Jurkat, Clone E6-1 (cell line): ENCODE measurements at places on chromosomes 6 and 20.

DNA sequence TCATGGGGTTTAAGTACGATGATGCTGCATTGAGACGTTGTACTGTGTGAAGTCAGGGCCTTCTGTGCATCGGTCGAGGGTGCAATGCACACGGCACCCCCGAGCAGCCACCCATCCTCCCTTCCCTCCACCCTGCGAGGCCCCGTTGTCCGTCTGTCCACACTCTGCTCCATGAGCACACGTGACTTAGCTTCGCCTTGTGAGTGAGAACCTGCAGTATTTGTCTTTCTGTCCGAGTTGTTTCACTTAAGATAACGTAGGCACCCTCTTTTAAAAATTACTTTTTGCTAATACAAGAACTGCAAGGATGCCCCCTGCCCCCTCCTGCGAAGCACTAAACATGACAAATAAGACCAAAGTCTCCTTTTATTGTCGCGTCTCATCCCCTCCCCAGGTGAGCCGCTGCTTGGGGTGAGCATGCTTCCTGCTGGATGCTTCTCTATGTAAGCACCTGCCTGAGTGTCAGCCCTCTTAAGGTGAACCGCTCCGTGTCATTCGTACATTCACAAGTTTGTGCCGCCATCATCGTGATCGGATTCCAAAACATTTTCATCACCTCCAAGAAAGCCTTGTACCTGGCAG, 3.6 kb upstream of the RBBP8NL start:
- DNase-seq = no peak

DNA sequence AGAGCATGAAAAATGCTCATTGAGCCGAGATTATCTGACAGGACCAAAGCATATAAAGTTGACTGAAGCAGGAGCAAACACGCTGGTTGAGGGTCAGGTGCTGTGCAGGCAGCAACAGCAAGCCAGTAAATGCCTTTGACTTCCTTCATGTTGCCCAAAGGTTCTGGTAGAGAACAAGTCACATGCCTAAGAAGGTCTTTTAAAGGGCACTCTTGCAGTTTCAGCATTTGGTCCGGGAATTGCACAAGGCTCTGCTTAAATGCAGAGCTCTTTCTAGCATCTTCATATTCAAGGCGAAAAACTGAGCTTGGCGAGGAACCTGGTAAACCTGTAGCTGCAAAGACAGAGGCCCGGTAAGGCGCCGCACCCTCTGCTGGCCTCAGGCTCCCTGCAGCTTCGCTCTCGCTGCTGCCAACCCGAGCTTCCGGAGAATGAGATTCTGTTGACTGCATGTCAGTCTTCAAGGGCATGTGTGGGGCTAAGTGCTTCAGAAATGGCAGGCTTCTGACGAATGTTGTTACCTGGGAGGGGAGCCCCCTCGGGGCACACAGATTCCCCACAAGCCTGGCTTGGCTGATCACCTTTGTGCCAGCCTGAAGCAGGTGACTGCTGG, 205.2 kb downstream of the KIF16B start:
- no peak for DNase-seq

DNA sequence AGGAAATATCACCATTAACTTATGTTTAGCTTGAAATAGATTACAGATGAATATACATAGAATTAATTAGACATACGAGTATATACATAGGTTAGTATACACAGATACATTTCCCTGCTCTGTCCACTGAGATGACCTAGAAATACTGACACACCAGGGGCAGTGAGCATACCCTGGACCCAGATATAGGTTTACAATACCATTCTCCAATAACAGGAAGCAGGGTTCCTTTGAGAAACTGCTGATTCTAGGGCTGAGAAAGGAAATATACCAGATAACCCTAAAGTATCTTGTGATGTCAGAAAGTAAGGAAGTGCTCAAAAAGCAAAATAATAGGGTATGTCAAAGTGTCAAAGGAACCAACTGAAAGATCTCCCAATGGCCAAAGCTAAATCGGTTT, 322.5 kb downstream of the HAO1 start:
- no peak for DNase-seq

DNA sequence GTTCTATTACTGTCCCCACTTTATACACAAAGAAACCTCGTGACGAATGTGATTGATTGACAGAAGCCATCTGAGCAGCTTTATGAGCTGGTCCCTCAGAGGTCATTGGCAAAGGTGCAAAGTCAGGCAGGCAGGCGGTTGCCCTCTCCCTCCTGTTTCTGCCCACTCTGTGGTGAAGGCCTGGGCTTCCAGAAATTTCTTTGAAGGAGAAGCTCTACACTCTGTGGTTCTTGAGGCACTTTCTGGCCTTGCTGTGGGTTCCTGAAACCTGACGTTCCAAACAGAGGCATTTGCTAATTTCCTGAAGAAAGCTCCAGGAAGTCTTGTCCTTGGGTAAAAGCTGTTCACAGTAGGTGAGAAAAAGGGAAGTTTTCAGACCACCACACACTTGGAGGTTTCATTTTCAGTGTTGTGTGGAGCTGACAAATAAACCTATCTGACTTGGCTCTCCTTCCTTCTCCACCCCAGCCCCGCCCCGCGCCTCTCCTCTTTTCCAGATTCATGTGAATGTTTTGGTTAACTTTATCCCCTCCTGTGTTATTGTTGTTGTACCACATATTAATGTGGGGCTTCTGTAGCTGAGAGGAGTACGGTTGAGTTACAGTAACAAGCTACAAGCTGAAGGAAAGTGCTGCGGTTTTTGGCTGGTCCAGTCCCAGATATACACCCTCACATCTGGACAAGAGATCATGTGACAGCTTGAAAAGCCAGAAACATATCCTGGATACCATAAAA, 274.1 kb downstream of the CLIC5 start:
- DNase-seq = no peak

DNA sequence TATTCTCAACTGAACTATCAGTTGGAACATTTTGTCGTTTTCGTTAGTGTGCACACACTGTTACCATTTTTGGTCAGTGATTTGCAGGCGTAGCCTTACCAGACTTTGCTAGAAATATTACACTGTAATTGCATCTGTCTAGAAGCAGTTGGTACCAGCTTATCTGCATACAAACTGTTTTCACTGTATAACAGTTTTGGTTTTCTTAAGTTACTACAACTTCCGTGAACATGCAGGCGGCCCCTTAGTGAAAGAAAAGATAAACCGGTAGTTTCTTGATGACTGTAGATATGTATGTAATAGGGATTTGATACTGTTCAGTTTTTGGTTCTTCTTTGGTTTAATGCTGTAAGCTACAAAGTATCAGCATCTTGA, 1.3 kb downstream of the DSTN start:
- DNase-seq = no peak

- no peak for DNase-seq
These were observed 241 bp upstream of the CFAP206 start for GRCh38 chr6:87407561-87407900.

DNA sequence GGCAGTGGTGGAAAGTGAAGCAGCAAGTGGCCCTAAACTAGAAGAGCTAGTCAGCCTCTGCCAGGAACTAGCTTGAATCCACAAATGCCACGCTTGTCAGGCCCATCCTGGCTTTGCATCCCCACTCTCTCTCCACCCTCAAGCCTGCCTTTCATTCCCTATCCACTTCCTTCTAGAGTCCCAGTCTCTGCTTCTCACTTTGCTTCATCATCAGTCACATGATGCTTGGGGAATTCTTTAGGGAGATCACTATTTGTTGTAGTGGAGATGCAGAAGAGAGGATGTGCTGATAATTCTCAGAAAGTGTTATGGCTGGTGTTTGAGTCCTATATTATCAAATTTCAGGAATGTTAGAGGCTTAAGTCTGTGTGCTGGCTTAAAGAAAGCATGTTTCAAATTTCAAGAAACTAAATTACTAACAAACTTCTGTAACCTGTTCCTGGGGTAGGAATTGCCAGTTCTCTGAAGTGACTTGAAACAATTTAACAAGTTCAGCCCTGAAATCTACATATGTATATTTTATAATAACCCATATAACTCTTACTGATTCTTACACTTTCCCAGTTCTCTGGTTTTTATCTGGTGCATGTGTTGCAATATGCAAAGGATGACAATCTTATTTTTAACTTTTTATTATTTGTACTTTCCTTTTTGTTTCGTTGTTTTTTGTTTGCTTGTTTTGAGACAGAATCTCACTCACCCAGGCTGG, 7.5 kb downstream of the TRIM39 start:
- DNase-seq = no peak

GRCh38 chr20:58712806-58713731, 20.5 kb downstream of the NPEPL1 start:
- DNase-seq = no peak

DNA sequence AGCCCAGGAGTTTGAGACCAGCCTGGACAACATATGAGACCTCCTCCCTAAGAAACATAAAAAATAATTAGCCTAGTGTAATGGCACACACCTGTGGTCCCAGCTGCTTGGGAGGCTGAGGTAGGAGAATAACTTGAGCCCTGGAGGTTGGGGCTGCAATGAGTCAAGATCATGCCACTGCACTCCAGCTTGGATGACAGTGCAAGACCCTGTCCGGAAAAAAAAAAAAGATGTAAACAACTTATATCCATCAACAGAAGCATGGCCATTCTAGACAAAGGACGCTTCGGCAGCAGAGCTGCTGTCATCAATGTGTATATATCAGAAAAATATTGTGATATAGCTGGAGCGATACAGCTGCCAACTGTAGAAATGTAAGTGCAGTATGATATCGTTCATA, 59.6 kb upstream of the ARID1B start:
- DNase-seq = no peak

DNA sequence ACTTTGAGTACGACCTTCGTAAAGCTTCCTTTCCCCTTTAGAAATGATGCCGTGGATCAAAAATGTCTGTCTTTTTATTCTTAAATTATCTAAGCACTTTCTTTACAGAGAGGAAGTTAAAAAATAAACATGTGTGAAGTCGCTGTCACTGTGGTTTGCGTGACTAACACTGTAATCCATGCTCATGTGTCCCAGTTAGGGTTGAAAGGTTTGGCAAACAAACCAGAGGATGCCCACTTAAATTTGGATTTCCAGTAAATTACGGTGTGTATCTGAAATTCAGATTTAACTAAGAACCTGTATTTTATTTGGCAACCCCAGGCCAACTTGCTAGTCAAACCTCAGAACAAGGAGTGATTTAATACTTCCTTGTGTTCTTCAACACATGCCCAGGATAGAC, 21.1 kb downstream of the HLA-DRB1 start:
- DNase-seq = no peak

- DNase-seq = no peak
These were observed 66.3 kb downstream of the NOL4L start for GRCh38 chr20:32518593-32519380.

- DNase-seq = no peak
These were observed 973 bp downstream of the UBD start for GRCh38 chr6:29558439-29559079.

- DNase-seq = no peak
These were observed 644.2 kb upstream of the GJE1 start for GRCh38 chr6:141488488-141488887.

DNA sequence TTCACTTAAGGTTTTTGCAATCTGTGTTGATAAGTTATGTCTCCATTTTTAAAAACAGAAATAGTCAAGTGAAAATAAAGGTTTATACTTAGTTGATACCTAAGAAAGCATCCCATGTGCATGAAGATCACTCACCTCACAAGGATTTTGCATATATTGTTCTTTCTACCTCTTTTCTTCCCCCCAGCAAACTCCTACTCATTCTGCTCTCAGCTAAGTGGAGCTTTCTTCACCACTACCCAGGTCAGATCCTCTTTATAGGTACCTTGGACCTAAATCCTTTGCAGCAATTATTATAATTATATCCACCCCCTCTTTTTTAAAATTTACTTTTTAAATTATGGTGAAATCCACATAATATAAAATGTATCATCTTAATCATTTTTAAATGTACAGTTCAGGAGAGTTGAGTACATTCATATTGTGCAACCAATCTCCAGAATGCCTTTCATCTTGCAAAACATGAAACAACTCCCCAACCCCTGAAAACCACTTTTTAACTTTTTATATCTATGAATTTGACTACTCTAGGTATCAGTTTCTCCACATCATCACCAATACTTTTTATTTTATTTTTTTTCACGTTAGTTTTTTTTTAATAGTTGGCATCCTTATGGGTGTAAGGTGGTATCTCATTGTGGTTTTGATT, 9.3 kb upstream of the BACH2 start:
- no peak for DNase-seq

DNA sequence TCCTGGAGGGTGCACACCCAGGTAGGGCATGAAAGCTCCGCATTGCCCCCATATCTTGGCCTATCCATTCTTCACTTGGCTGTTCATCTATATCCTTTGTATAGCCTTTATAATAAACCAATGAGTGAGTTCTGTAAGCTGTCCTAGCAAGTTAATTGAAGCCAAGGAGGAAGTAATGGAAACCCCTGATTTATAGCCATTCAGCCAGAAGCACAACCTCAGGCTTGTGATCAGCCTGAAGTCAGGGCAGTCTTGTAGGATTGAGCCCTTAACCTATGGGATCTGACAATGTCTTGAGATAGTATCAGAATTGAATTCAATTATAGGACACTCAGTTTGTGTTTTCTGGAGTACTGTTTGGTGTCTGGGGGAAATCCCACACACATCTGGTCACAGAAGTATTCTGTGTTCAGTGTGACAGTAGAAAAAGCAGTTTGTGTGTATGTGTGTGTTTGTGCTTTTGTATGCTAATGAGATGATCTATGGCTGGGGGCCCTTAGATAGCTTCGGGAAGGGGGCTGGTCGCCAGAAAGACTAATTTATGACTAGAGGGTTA, 5.7 kb downstream of the NT5E start:
- DNase-seq = no peak

DNA sequence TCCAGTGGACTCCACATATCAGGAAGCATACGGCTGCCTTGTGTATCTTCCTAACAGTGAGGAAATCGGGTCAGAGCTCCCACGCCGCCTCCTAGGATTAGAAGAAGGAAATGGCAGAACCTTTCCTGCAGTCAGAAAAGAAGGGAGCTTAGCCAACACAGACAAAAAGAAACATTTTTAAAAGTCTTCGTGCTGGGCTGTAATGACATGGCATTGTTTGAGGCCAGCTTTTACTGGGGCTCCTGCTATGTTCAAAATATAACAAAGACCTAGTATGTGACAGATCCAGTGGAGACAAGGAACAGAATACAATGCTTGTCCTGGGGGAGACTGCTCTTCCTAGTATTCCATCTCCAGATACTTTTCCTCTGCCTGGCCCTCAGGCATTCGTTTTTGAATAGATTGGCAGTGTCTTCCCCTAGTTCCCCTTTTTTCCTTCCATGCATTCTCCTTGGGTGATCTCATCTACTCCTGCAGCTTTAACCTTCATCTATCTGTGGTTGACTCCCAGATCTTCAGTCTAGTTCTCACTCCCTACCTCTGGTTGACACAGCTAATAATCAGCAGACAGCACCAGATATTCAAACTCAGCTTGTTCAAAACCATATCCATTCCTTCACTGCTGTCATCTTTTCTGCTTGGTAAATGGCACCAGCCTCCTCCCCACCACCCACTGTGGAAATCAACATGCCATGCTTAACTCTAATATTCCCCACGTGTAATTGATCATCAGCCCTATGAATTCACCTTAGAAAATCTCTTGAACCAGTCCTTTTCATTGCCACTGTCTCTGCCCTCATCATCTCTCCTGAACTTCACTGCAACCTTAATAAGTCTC, 94.5 kb upstream of the VSTM2L start:
- DNase-seq = no peak

DNA sequence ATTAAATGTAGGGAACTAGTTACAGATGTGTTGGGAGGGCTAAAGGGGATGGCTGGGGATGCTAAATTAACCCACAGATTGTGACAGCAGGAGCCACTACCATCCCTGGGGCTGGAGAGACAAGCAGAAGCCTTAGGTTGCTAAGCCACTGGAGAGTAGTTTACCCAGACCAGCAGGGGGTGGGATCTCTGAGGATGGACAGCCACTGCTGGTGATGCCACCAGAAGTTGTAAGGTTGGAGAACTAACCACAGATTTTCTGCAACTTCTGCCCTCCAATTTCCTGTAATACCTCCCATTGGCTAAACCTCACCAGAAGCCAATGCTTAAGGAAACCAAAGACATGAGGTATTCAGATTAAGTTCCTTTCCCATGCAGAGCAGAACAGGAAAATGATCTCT, 139.6 kb upstream of the NOX3 start:
- DNase-seq = no peak
